GM23338 (cell line): ENCODE measurements at places on chromosomes 4 and X.

DNA sequence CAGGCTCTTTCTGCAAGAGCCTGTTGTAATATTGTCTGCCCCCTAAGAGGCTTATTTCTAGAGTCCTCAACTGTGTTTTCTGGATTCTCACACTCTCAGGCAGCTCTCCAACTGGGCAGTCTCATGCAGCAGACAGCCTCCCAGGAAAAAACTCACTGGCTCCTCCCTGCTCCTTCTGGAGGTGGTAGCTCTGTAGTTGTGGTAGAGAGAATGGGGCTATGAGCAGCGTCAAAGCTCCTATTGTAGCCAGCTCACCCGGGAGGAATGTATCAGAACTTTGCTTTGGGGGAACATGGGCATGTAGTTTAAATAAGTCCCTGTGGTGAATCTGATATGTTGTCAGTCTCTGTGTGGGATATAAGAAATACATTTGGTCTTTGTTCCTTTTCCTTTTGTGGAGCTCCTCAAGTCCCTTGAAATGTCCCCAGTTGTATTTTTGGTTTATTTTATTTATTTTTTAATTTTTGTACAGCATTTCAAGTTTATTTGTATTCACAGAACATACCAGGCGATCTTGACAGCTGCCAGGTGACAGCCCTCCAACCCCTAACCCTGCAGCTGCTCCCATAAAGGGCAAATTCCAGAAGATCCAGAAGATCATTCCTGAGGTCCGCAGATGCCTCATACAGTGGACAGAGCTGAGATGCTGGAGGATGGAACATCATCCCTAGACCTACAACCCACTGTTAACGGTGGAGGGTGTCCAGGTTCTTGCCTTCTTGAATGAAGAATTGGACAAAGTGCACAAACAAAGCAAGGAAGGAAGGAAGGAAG is 45.7 kb downstream of the TRIM61 start:
- no peak for DNase-seq

GRCh38 chr4:39770969-39771724 is 73.2 kb downstream of the UBE2K start:
- DNase-seq = no peak

GRCh38 chr4:145820407-145820806 is 118.2 kb downstream of the ZNF827 start:
- no peak for DNase-seq

DNA sequence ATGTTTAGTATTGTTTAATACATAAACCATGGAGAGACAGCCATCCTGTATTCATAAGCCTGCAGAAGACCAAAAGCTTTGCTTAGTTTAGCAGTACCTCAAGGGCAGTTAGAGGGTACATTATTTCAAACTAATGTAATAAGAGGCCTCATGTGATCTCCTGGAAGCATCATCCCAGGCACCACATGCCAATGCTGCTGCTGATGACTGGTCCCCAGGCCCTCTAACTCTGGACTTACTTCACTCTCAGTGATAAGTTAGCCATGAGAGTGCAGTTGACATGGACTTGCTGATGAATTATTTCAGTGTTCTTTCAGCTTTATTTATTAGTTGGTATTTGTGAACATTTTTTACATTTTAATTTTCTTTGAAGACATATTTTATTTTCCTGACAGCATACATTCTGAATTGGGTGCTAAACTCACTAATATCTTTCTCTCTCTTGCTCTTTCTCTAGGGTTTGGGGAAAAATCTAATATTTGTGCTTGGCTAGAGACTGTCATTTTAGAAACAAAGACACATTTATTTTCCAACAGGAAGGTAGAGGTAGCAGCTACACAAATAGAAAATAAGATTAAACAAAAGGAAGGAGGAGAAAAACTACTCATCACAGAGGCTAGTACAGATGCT is 207.8 kb downstream of the NPFFR2 start:
- DNase-seq = no peak

- no peak for DNase-seq
These were observed 55.7 kb downstream of the MSX1 start for GRCh38 chr4:4914965-4915845.

- peak; percentile 75 for DNase-seq
These were observed 9.9 kb downstream of the PRDM8 start for GRCh38 chr4:80207172-80207583.

DNA sequence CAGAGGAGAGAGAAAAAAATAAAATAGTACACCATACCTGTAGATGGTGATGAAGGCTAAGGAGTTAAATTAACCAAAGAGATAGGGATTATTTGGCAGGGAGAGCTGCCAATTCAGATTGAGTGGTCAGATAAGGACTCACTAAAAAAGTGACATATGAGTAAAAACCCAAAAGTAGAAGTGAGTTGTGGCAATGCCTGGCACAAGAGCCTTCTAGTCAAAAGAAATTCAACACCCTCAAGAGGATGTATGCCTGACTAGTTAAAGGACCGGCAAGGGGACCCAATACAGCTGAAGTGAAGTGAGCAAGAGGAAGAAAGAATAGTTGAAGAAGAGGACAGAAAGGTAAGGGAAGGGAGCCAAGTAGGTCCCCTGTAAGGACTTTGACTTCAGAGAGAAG is 34.9 kb downstream of the ELF2 start:
- no peak for DNase-seq

GRCh38 chr4:6017030-6017429 is 1.2 kb downstream of the C4orf50 start:
- no peak for DNase-seq

DNA sequence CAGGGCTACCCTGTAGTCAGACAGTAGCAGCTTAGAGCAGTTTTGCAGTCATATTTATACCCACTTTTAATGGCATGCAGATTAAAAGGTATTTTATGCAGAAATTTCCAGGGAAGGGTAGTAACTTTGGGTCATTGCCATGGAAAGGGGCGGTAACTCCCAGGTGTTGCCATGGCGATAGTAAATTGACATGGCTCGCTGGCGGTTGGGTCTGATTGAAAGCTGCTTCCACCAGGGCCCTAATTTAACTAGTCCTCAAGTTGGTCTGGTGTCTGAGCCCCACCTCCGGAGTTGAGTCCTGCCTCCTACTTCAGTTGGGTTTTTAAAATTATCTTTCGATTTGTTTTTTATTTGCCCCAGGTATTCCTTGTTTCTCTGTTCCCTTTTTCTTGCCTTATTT is 70.1 kb downstream of the NAA11 start:
- DNase-seq = peak; percentile 81

GRCh38 chr4:41400296-41400695 is 137.7 kb upstream of the LIMCH1 start:
- DNase-seq = no peak

DNA sequence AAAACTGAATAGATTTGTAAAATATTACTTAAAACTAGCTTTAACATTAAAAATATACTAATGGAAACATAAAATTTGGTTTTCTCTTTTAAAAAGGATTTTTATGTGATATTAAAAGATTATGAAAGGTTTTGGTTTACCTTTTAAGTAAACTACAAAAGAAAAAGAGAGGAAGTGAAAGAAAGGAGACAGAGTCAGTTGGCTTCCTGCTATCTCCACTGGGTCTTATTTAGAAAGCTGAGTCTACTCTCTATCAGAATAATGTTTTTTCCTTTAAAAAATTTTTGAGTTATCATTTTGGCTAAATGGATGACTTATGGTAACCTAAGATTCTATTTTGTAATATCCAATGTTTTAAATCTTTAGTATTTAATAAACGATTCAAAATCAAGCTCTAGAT is 21.6 kb upstream of the ATP8A1 start:
- DNase-seq = no peak

DNA sequence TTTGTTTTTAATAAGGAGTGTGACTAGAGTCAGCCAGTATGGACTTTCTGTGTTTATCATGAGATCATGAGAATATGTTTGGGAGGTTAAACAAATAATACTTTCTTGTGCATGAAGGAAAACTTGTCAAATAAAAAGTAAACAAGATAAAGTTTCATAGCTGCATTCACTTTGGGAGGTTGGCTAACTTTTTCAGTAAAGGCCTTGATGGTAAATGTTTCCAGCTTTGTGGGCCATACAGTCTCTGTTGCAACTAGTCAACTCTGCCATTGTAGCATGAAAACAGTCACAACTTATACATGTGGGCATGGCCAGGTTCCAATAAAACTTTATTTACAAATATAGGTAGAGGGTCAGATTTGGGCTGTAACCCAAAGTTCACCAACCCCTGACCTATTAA is 150.4 kb downstream of the MID1 start:
- no peak for DNase-seq

DNA sequence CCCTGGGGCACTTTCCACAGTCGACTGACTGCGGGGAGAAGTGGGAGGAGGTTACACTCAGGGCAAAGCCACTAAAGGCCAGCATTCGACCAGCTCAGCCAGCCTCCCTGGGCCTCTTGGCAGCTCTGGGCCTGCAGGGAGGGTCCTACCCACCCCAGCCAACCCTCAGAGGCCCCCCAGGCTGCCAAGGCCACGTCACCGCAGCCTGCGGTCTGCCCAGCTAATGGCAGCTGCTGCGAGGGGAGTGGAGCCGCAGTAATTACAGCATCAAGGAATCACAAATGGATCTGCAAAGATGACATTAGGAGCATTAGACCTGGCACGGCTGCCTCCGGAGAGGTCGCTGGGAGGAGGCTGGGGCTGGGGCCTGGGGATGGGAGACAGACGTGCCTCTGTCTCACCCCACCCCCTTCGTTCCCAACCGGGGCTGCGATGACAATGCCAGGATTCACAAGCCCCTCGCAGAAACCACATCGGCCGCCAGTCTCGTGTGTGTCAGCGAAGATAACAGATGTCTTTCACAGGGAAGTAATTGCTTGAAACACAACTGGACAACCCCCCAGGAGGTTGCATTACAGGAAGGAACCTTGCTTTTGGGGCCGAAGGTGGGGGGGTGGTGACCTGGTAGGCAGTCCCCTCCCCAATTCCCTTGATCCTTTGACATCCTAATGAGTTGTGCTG is 367.6 kb downstream of the BCOR start:
- peak; percentile 37 for DNase-seq
